ENCODE measurements at places on chromosomes 4 and X.

DNA sequence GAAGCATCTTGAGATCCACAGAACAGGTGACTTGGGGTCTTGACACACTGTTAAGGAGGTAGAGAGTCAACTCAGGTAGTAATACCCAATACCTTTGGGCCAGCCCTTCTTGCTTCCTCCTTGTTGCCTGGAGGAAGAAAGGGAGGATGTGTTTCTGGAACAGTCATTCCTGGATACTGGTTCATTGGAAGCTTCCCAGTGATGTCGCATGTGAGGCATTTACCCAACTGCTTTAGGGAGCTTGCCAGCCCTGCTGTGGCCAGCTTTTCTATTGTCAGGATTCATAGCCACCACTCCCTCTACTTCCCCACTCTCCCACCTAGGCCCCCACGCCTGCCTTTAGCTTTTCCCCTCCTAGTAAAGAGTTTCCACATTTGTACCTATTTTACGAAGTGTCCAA lies 310.3 kb upstream of the PRPS2 start:
- no peak for DNase-seq

GRCh38 chr4:39323821-39324220 lies 42.3 kb downstream of the RFC1 start:
- no peak for DNase-seq

- DNase-seq: no peak
These were observed 29.9 kb upstream of the MSANTD1 start for GRCh38 chr4:3218824-3219760.

DNA sequence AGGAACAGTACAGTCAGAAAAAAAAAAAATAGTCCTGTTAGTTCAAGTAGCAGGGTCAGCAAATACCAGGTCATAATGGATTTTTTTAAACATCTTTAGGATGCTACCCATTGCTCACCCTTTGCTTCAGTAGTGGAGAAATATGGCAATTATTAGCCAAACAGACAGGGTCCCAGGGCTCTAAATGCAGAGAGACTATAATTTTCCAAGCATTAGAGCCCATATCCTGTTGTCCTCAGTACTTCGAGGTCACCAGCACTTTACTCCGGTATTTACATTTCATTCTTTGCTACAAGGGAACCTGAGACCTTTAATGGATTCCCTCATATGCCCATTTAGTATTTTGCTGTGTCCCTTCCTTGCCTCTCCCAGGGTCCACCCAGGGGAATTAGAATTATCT lies 1562.9 kb upstream of the TENM3 start:
- DNase-seq: no peak

DNA sequence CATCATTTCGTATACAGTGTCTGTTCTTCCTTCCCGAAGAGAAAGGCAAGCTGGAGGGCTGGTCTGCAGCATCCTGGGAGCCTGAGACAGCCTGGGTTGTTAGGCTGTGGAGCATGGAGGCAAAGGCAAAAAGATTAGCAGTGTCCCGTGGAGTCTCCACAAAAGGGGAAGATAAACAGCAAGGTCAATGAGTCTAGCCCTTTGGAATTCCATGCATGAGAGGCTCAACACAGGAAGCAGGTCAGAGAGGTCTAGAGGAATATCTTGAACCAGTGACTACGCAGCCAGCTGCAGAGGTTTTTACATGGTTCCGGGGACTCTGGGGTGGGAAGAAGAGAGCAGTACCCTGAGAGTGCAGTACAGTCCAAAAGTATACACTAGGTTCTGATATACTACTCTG lies 12.2 kb upstream of the MCF2 start:
- DNase-seq: no peak

DNA sequence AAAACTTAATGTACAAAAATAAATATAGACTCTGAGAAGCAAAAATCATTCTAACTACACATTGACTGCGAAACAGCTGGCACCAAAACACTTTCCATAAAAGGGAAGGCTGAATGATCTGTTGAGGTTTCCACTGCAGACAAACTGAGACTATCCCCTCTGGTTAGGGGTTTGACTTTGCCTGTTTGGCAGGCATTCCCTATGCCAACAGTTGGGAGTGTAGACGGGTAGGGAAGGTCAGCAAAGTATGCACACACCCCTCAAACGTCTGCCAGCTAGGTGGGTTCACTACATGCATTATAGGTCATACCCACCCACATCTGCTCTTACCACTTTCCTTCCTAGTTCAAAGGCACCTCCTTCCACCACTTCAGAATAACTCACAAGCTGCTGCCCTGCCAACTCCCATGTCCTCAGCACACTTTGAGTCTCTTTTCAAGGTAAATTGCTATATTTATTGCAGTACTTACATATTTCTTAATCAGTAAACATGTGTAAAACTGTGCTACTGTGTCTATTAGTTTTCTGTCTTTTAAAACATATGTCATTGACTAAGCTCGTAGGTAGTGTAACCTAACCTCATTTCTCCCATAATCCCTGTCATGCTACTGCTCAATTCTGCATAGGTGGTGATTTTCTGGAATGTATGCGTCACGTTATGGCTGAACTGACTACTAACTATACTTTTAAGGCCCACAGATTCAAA lies 12.4 kb downstream of the CTSO start:
- no peak for DNase-seq

DNA sequence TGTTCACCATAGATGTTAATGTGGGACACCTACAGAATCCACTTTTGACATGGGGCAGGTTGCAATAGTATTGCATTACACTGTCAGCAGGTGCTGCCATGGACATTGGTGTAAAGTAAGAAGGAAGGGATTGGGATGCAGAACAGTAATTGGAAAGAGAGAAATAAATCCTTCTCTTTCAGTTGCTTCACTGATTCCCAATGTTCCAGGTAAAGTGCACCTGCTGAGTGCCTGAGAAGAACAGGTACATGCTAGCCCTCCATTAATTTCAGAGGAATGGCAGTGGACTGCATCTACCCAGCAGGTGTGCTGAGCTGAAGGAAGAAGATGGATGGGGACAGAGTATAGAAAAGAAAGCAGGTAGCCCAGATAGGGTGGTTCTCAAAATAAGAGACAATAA lies 248.5 kb downstream of the TENM3 start:
- DNase-seq: peak; percentile 64

DNA sequence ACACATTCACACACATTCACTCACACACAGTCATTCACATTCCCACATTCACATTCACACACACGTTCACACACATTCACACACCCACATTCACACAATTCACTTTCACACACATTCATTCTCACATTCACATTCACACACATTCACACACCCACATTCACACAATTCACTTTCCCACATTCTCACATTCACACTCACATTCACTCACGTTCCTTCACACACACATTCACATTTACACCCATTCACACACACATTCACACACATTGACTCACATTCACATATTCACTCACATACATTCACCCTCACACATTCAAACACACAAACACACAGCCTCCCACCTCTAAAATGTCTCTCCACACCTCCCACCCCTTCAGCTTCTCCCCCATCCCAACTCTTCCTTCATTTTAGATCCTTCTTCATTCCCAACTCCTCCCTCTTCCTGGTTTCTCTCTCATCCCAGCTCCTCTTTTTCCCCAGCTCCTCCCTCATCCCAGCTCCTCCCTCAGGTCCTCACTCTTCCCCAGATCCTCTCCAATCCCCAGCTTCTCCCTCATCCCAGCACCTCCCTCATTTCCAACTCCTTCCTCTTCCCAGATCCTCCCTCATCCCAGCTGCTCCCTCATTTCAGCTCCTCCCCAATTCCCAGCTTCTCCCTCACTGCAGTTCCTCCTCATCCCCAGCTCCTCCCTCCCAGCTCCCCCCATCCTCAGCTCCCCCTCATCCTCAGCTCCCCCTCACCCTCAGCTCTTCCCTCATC lies 111.0 kb downstream of the FAM53A start:
- DNase-seq: no peak

DNA sequence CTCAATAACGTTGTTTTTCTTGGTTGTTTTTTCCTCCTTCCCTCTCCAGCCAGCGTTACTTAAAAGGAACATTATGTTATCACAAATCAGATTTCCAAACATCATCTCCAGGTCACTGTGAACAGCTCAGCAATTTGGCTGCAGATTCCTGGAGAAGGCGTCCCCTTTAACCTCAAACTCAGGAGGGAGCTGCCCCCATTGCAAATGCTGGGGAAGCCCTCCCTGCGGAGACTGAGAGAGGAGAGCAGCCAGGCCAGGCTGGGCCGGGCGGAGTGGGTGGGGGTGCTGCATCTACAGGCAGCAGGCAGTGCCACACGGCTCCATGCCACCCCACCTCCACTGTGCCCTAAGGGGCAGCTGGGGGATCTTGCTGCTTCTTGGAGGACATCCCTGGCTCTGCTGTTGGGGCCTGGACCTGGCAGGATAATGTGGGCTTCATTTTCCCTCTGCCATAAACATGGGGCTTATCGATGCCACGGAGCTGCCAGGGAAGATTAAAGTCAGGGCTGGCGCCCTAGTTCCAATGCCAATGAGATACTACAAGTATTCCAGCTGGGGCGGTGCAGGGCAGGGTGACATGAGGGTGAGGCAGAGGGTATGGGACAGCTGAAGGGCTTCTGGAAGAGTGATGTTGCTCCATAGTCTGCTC lies 148.8 kb downstream of the PJA1 start:
- DNase-seq: no peak

GRCh38 chr4:25966171-25966570 lies 52.2 kb downstream of the SMIM20 start:
- no peak for DNase-seq

GRCh38 chr4:118751629-118752323 lies 66.6 kb downstream of the METTL14 start:
- no peak for DNase-seq

Data from NCI-H187 treated with DMSO at 0.1 percent for 48 hours (cell line).